ENCODE measurements at places on chromosomes 3 and 15.

GRCh38 chr15:64369078-64369607, 12.1 kb downstream of the PCLAF start:
- DNase-seq, result no peak

DNA sequence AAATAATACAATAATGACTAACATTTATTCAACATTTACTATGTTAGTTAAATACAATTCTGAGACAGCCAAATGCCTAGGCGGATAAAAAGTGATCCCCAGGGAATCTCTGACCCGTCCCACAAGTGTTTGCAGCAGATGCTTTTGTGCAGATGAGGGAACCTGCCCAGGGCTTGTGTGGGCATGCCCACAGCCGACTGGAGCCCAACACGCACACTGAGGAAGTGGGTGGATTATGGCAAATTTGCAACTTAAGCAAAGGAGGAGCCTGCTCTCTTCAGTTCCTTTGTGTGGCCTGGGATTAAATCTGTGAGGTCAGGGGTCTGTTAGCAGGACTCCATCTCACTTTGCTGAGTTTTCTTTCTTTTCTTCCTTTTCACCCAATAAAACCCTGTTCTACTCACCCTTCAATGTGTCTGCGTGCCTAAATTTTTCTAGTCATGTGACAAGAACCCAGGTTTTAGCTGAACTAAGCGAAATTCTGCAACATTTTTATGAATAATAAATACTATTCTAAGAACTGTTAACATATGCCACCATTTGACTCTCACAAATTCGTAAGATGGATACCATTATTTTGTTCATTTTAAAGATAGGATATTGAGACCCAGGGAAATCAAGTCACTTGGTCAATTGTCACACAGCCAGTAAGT, 13.9 kb upstream of the RTP1 start:
- no peak for DNase-seq

DNA sequence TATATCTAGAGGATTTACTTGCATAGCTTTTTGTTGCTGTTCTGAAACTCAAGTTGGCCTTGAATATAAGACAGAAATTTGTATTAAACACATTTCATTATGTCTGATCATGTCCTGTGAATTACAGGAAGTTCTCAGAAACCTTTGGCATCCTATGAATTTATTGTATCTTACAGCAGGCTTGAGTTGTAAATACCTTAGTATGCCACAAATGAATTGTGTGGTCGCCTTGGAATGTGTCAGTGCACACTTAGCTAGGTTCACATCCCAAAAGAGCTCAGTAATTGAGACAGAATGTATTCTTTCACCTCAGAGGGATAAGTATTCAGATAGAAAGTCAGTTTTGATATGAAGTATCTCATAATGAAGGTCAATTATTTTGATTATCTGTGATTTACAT, 83.4 kb downstream of the NEK11 start:
- no peak for DNase-seq

DNA sequence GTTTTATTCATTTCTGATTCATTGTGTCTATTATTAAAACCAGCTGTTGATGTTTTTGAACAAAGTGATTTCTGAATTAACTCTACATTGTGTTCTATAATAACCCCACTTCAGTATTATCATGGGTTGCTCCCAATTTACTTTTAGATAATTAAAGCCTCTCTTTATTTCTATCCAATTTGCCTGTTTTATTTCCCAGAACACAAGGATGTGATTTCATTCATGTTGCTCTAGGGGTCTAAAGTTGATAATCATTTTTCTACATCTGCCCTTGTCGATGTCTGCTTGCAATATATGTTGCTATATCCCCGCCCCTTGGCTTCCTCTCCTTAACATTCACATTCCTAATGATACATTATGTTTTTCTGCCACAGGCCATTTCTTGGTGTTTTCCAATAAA, 747.3 kb downstream of the CADM2 start:
- no peak for DNase-seq

DNA sequence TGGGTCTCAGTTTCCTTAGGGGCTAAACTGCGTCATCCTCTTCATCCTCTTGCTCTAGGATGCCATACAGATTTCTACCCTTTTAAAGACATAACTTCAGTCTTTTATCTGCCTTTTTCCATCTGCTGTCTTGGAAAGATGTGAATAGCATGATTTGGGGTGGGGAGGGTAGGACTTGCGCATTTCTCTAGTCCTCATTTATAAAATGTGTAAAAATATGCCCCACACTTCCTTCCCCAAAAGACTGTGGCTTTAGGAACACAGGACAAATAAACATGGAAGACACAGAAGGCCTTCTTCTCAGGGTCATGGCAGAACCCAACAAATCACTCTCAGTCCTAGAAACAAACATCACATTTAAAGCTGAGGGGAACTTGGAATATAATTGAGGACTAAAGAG, 48.4 kb upstream of the BCL6 start:
- DNase-seq, result no peak

DNA sequence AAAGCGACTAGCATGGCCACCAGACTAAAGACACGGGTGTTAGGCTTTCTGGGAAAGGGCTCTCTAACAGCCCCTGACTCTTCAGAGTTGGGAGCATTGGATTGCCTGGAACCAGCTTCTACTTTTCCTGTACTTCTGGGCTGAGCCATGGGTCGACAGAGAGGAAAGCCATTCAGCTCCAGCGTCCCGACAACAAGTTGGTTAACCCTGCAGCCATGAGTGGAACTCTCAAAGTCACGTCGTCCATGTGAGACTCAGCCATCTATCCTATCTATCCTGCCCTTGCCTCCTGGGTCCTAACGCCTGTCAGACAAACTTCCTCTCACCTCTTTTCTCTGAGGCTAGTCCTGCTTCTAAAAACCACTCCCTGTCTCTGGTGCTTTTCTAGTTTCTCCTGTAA, 32.6 kb upstream of the TBC1D5 start:
- DNase-seq, result peak; percentile 29

GRCh38 chr3:58683466-58683865, 16.9 kb upstream of the FAM3D start:
- peak; percentile 43 for DNase-seq

DNA sequence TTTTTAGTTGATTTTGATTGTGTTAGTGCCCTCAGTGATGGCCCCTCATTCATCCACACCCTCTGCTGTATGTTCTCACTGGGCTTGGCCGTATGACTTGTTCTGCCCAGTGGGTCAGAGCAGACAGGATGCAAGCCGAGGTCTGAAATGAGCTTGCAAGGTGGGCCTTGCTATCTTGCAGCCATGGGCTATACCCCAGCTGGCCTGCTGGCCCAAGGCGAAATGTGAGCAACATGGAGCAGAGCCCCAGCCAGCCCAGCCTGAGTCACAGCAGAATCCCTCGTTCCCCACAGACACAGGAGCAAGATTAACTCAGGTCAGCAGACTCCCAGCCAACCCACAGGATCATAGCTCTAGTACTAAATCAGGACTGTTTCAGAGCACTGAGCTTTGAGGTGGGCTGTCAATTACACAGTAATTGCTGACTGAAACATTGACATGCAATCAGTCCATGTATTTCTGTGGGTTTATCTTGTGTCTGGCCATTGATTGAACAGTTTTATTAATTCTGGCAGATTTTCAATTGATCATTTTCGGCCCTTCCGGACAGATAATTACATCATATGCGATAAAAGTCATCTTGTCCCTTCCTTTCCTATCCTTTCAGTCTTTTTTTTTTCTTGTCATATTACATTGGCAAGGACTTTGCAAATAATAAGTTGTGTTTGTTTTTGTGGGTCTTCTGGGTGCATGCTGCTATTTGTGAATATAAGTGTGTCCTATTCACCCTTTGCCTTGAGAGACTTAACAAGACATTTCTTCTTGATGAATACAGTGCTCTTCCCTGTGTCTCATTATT, 27.1 kb downstream of the KLF15 start:
- no peak for DNase-seq

DNA sequence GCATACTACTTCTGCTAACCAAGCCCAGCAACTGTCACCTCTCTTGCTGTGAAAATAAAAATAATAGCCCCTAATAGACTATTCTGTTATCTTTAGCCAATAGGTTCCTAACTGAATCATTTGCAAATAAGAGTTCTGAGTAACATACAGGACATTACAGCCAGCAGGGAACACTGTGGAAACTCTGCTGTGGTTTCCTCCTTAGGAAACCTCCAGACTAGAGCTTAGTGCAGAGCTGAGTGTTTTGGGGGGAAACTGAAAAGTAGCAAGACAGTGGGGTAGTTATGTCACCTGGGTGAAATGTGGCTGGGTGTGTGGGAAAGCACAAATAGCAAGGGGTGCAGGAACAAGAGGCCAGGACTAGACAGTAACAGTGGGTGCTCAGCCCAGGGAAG, 32.4 kb downstream of the DZIP1L start:
- DNase-seq, result peak; percentile 24

DNA sequence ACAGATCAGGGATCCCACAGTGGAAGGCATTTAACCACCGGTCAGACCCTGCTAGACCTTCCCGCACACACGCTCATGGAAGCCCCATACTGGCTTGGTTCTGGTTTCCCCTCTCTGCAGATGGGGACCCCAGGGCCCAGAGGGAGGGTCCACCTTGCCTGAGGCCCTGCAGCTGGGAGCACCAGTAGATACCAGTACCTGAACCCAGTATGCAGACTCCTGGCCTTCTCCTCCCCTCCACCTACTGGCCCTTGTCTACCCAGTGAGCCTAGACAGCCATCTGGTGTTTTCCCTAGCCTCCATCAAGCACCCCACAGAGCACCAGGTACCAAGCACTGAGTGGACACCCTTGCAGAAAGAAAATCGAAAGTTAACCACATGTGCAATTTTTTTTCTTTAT, 65.1 kb downstream of the MEGF11 start:
- DNase-seq, result no peak

DNA sequence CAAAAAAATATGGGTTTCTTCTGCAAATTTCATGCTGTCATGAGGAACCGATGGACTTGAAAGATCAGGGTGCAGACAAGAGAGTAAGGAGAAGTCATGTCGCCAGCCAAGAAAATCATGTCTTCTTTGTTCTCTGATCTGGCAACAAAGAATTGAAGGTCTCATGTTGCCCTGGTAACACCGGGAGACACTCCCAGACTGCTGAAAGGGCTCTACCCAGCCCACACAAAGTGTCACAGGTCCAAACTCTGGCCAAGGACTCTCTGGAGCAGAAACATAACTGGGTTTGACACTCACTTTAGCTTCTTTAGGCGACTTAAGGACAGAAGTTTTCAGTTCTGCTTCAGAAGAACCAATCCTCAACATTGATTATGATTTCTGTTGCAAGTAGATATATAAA, 42.9 kb downstream of the SIDT1 start:
- DNase-seq, result no peak

DNA sequence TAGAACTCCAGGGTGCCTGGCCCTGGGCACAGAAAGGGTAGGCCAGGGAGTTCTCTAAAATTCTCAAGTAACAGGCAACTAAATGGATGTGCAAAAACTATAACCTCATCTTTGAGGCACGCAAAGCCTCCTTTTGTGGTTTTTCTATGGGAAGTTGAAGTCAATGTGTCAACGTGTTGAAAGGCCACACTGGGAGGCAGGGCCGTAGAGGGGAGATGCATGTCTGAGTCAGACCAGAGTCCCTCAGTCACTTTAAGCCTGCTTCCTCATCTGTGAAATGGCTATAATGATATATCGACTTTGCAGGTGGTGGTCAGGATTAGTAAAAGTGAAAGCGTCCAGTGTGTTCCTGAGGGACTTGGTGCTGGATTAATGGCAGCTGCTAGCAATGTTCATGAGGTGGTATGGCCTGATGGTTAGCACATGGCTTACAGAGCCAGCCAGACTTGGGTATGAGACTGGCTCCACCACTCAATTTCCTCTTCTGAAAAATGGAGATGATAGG, 17.0 kb downstream of the TGM5 start:
- DNase-seq, result peak; percentile 26

- no peak for DNase-seq
These were observed 138.8 kb downstream of the LRRK1 start for GRCh38 chr15:101057841-101058407.
